ENCODE measurements at places on chromosomes 3 and 15.

GRCh38 chr15:99508852-99509251, 56.9 kb upstream of the MEF2A start:
- no peak for DNase-seq

DNA sequence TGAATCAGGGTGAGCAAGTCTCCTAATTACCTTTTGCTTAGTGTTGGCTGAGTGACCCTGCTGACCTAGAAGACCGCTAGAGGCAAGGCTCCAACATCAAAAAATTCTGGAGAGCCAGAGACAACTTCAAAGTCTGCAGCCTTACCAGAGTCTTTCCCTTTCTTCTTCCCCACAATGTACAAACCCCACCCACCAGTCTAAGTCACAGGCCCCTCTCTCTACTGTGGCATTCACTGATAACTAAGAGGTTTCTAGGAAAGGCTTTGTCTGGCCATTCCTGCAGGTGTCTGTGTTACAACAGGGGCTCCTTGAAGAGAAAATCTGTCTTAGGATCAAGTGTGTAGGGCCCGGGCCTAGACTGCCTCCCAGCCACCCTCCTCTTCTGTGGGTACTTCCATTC, 525 bp downstream of the MYH15 start:
- DNase-seq, result no peak

GRCh38 chr3:193998123-193998448, 137.9 kb upstream of the HES1 start:
- DNase-seq, result no peak

DNA sequence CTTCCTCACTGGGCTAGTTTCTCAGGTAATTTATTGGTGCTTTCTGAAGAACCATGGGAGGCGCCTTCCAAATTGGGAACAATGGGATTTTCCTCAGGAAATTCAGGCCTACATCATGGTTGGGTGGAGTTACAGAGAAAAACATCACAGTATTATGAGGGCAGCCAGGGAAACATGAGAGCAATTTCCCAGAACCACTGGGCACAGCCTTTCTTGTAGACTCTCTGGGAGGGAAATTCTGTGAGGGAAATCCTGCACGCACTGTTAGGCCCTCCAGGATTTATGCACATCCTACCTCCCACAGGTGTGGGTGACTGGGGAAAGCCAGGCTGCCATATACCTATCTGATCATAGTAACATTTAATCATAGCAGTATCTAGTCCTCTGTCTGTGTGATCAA, 13.2 kb downstream of the POPDC2 start:
- DNase-seq, result no peak

- no peak for DNase-seq
Observed at GRCh38 chr3:40313975-40314860, 4.7 kb downstream of the EIF1B start.

- no peak for DNase-seq
Observed at GRCh38 chr3:112308151-112308911, 14.3 kb upstream of the SLC9C1 start.

- no peak for DNase-seq
Observed at GRCh38 chr15:44385344-44385942, 42.0 kb upstream of the CTDSPL2 start.

GRCh38 chr3:86967062-86967461, 23.9 kb downstream of the VGLL3 start:
- DNase-seq, result no peak

- no peak for DNase-seq
Observed at GRCh38 chr3:2512881-2513280, 414.2 kb downstream of the CNTN4 start.

- no peak for DNase-seq
Observed at GRCh38 chr15:36658898-36659639, 79.6 kb downstream of the CDIN1 start.

DNA sequence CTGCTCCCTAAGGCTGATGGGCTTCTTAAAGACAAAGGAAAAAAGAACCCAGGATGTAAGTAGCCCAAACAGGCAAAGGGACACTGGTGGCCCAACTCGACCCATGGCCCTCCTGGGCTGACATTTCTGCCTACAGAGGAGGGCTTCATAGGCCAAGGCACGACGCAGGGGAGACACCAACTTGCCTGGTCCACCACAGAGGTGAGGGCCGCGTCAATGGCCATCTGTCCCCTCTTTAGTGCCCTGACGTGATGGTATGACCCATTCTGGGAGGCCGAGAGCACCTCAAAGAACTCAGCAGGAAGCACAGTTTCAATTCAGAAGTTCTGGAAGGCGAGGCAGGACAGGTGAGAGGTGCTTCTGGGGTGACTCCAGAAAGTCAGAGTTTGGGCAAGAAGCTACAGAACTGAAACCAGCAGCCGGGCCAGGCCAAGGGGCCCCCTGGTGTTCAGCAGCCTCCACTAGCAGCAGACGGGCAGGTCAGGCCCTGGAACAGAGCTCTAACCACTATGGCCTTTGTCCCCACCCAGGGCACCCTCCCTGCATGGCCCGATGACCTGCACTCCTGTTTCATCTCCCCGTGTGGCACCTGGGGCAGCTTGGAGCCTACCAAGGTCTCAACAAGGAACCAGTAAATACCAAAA, 45.1 kb downstream of the HMCES start:
- DNase-seq, result no peak

- DNase-seq, result no peak
Observed at GRCh38 chr3:175655351-175655750, 796.2 kb downstream of the NAALADL2 start.

DNA sequence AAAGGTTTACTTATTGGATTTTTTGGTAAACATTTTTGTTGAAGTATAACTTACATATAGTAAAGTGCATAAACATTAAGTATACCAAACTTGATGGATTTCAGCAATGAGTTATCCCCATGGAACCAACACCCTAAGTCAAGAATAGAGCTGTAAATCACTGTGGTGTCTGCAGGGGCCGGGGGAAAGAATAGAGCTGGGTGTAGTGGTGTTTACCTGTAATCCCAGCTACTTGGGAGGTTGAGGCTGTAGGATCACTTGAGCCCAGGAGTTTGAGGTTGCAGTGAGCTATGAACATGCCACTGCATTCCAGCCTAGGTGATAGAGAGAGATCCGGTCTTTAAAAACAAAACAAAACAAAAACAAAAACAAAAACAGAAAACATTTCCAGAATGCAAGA, 13.3 kb upstream of the FEM1B start:
- no peak for DNase-seq

DNA sequence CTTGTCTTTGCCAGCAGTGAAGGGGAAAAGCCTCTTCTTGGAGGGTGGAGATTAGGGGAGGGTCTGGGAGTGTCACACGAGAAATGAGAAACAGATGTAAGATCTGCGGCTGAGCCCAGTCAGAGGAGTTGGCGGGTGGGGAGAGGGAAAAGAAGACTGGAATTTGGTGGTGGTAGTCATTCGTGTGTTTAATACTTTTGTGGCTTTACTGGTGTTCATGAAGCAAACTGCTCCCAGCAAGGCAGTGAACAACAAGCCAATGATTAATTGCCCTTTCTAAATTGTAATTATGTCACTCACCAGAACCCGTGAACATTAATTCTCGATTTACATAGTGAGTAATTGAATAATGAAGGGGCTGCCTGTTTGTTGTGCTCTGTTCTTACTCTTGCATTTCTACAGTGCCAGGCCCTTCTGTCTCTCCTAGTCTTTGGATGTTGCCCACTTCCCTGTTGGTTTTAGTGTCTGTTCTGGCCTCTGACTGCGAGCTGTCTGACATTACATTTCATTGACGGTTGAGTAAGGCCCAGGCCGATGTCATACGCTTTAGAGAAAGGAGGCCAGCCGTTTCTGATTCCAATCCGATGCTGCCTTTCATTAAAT, 78.0 kb downstream of the CHCHD6 start:
- no peak for DNase-seq

DNA sequence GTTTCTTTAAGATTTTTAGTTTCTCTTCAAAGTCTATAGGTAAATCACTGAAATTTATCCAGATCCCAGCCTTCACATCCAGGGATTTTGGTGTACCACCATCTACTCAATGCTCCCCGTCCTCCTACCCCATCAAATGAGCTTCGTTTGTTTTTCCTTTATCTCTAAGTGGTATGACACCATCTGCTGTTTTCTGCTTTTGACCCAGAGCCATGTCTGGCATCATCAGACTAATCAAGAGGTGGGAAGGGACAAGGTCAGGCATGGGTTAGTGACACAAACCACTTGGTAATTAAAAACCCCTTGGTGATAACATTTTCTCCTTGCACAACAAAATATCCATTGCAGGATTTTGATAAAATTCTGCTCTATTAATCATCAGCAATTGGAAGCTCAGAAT, 92.7 kb upstream of the GOLGA8J start:
- no peak for DNase-seq

- DNase-seq, result no peak
Observed at GRCh38 chr15:38130205-38130567, 122.5 kb upstream of the SPRED1 start.

- no peak for DNase-seq
Observed at GRCh38 chr3:193711964-193712598, 119.1 kb downstream of the OPA1 start.

GRCh38 chr15:47486040-47486439, 231.3 kb upstream of the SEMA6D start:
- no peak for DNase-seq

- no peak for DNase-seq
Observed at GRCh38 chr15:42012241-42012640, 8.6 kb downstream of the PLA2G4E start.

GRCh38 chr15:83207660-83208366, at the start of gene HDGFL3:
Gene HDGFL3, minus strand, starts transcription at chr15:83207823. Its CDS starts 409 bp downstream, at chr15:83207414.
- peak; percentile 24 for DNase-seq

DNA sequence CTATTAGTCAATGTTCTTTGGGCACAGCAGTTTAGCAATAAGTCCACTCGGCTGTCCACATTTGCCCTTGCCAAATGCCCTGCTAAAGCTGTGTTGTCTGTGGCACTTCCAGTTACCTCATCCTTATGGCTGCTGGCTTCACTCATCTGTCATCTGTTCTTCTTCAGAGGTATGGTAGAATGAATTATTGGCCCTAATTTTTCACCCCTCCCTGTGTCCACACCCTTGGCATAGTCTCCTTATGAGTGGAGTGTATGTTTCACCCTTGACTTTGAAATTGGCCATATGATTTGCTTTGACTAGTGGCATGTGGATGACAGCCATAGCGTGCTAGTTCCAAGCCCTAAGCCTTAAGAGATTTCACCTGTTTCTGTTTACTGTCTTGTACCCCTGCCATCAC, 72.1 kb upstream of the EPHB1 start:
- no peak for DNase-seq

DNA sequence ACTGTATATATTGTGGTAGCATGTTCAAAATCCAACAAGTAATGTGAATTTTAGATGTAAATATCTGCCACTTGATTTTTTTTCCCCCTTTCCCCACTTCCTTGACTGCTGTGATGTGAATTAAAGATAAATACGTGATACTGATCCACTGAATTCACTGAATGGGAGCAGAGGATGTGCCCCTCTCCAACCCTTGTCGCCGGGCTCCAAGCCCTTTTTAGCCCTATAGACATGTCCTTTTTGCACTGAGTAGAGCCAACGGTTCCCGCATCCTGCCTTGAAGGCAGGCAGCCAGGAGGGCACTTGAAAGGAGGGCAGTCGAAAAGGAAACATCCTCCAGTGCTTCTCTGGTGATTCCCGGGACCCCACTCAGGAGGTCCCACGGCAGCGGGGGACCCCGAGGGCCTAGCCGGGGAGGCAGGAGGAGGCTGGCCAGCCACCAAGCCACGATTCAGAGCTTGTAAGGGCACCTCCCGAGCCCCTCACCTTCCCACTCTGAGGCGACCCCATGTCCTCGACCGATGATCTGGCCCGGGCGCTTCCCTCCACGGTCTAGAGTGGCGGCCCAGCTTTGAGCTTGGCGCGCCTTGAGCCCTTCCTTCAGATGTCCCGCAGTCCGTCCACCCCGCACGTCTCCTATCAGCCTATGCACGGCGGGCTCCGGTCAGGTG, 901 bp upstream of the MANF start:
- DNase-seq, result peak; percentile 20

GRCh38 chr3:25002052-25002451, 426.0 kb upstream of the RARB start:
- no peak for DNase-seq

DNA sequence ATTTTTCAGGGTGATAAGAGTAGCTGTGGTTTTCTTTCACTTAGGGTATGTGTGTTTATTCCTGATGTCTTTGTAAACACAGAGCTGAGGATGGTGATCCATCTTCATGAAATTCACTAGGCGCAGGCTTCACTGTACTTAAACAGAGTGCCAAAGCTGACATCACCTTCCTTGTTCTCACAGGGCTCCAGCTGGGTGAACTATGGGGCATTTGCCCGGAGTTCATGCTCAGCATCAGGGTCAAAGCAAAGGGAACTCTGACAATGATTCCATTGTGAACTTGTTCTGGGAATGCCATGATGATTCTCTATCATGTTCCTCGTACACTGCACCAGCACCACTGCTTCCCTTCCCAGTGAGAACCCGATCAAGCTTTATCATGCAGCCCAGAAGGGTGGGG, 184.8 kb upstream of the P2RY1 start:
- no peak for DNase-seq

GRCh38 chr3:8555725-8556472, 54.3 kb downstream of the LMCD1 start:
- no peak for DNase-seq

DNA sequence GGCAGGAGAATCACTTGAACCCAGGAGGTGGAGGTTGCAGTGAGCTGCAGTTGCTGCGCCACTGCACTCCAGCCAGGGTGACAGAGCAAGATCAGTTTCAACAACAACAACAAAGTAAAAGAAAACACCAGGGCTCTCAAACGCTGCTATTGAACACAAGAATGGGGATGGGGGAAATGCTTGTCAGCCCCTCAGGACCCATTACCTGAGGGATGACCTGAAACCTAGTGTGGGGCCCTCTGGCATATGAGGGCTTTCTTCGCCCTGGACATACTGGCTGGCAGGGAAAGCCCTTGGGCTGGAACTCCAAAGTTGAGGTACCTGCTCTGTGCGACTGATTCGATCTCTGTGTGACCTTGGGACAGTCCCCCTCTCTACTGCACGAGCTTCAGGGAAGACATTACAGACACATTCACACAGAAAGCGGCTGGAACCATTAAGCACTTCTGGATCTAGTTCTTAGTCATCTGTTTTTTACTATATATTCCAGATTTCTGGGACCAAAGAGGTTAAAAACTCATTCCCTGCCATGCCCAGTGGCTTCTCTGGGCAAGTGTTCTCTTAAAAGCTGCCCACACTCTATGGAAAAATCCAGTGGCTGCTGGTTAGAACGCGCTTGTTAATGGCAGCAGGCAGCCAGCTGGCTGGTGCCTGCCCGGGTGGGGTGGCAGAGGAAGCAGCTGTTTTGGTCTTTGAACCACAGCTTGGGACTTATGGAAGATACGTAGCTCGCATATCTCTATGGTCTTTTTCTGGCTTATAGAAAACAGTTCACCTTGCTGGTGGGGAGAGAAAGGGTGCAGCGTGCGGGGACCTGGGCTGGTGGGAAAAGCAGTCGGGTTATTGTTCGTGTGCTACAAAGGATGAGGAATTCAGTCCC, 57.2 kb downstream of the ATP1B3 start:
- no peak for DNase-seq

- DNase-seq, result no peak
Observed at GRCh38 chr3:49511639-49512038, 41.6 kb downstream of the DAG1 start.

GRCh38 chr3:111769110-111769991, 89.7 kb upstream of the PHLDB2 start:
- DNase-seq, result no peak

- no peak for DNase-seq
Observed at GRCh38 chr3:119829420-119829819, 47.5 kb downstream of the NR1I2 start.

GRCh38 chr15:90482124-90483011, 47.4 kb upstream of the CRTC3 start:
- peak; percentile 57 for DNase-seq

GRCh38 chr3:11523572-11524101, 120.1 kb downstream of the VGLL4 start:
- no peak for DNase-seq

GRCh38 chr15:77486542-77487468, 66.1 kb downstream of the HMG20A start:
- DNase-seq, result no peak

Data from CD4-positive, alpha-beta T cell treated with Interleukin-10 for 1 hour (primary cell).